T-helper 2 cell (primary cell): ENCODE measurements at places on chromosomes 7 and 10.

DNA sequence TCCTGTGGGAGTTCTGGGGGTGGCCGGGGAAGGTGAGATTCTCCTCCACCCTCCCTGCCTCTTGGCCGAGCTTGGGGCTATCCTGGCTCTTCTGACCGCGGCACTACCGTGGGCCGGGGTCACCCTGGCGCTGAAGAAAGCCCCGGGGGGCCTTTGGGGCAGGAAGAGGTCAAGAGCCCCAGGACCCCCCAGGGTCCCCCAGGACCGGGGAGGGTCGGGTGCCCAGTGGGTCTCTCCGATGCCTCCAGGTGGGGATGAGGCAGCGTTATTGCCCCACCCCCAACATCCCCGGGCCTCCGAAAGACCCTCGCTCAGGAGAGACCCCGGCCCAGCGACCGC, 439 bp upstream of the KNDC1 start:
- no peak for DNase-seq

DNA sequence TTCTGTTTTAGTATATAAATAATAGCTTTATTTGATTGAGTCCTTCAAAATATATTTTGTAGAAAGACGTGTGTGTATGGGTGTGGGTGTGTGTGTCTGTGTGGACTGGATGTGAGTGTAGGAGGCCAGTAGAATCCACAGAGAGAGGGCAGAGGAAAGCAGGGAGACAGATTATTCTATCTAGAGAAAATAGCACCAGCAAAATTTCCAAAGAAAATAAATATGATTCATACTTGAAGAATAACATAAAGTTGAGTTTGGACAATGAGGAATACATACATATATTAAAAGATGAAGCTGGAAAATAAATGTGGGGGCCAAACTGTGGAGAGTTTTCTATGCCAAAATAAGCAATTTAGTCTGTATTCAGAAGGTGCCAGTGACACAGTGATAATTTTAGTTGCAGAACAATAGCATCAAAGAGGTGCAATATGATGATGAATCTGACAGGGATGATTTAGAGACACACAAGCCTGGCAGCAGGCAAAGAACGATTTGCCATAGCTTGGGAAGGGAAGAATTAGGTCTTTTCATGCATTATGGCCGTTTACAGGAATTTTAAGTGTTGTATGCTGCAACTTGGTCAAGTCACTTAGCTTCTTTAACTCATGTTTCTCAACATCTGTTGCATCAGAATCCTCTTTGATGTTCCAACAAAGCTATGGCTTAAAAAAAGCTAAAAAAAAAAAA, 121.3 kb downstream of the SEMA3A start:
- no peak for DNase-seq

GRCh38 chr10:30284865-30285594, 64.0 kb downstream of the MTPAP start:
- no peak for DNase-seq

GRCh38 chr7:139084709-139085108, 24.8 kb downstream of the ZC3HAV1 start:
- DNase-seq, result no peak

- no peak for DNase-seq
These were observed 45.7 kb upstream of the GPR37 start for GRCh38 chr7:124811341-124811740.

- no peak for DNase-seq
These were observed 2.0 kb upstream of the TM9SF3 start for GRCh38 chr10:96588616-96589419.

DNA sequence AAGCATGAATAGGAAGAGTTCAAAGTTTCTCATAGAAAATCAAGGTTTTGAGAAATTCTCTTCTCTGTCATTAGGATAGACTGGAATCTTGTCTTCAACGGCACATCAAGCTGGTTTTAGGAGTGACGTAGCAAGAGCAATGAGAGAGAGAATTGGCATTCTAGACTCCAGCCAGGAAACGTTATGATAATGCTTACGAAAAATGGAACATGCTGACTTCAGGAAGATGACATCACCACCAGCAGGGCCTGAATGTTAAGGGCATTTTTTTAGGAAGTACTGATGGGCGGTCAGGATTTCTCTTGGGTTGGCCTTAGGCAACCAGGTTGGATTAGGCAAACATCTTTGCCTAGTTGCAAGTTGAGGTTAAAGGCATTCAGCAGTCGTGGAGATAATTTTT, 213.2 kb upstream of the CTBP2 start:
- DNase-seq, result no peak

DNA sequence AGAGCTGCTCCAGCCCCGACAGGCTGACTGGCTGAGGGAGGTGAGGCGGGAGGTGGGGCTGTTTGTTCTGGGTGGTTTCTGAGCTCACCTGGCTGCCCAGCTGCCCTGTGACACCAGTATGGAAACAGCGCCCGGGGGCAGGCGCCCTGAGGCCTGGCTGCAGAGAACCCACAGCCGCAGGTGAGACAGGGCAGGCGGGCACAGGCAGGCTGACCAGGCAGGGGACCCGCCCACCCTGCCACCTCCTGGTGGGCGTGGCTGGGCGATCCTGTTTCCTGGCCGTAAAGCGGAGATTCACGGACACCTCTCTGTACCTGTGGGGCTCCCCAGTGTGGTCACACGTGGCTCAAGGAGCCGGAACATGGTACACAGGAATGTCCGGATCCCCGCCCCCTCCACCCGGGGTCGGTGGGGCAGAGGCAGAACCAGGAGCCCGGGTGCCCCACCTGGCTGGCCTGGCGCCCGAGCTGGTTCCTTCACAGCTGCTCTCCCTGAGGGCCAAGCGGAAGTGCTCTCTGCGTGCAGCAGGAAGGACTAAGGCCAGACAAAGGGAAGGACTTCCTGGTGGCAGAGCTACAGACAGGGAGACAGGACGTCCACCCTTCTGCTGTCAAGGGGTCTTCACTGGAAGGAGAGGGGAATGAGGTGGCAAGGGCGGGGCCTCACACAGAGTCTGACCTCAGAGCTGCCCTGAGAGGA, 3.9 kb downstream of the MICALL2 start:
- no peak for DNase-seq

DNA sequence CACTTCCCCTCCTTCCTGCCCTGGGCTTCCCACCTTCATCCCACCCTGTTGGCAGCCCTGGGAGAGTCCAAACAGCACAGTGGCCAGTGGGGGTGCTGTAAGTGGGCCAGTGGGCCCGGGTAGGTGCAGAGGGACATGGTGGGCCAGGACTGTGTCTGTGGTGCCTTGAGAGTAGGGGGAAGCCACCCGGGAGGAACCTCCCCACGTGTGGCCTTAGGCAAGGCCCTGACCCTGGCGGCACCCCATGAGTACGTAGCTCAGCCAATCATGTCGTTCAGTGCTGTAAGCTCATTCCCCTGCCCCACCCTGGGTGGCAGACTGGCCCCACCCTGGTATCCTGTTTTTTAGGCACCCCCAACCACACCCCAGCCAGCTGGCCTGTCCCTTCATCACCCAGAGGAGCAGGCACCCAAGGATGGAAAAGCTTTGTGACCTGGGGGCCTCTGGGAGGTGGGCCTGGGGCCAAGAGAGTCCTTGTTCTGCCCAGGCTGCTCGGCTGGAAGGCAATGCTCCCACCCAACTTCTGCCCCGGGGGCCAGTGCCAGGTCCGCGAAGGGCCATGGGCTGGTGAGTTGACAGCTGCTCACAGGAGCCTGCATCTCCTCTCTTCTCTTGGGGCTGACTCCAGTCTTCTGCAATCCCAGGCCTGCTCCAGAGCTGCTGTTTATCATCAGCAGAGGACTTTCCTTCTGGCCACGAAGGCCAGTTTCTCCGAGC, 41.6 kb downstream of the TSPAN15 start:
- no peak for DNase-seq
